Esophagus mucosa (tissue), 1 donor: ENCODE measurements at places on chromosomes 3 and 15. TPM values are rescaled to one million over a fixed set of nuclear protein-coding genes. Genes with fewer than 3 reads are reported as not detected.

GRCh38 chr15:58472821-58473581, 41.2 kb downstream of the LIPC start:
- ATAC-seq = no peak

DNA sequence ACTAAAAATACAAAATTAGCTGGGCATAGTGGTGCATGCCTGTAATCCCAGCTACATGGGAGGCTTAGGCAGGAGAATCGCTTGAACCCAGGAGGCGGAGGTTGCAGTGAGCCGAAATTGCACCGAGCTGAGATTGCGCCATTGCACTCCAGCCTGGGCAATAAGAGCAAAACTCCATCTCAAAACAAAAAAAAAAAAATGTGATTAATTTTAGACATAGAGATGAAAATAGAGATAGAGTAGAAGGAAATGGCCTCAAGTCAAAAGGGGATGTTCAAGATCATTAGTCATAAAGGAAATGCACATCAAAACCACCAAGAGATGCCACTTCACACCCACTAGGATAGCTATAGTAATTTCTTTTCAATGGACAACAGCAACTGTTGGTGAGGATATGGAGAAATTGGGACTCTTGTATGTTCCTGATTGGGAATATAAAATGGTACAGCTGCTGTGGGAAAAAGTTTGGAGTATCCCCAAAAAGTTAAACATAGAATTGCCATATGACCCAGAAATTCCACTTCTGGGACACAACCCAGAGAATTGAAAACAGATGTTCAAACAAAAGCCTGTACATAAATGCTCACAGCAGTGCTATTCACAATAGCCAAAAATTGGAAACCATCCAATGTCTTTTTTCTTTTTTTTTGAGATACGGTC, 55.4 kb downstream of the ABHD2 start:
- no peak for ATAC-seq

GRCh38 chr15:60667925-60668324, 189.0 kb upstream of the ICE2 start:
- no peak for ATAC-seq

- ATAC-seq = no peak
Observed at GRCh38 chr3:171904829-171905228, 61.7 kb downstream of the TMEM212 start.

The PATL2 gene
- 1.2 TPM for total RNA-seq

GRCh38 chr3:182294256-182294655, 499.0 kb upstream of the ATP11B start:
- no peak for ATAC-seq

DNA sequence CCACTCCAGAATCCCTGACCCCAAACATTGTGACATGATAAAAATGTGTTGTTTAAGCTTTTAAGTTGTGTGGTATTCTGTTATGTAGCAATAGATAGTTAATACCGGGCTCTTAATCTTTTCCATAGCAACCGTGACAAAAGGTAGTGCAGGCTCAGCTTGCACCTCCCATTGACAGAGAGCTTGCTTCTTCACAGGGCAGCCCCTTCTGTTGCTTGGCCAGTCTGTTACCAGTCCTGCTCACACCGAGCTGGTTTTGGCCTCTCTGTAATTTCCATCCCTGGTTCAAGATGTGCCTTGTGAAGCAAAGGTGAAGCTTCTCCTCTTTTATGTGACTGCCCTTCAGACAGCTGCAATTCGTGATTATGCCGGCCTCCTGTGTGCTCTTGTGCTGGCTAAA, 86.9 kb downstream of the CRYGS start:
- no peak for ATAC-seq

GRCh38 chr3:184694716-184695115, 17.1 kb downstream of the MAGEF1 start:
- no peak for ATAC-seq

DNA sequence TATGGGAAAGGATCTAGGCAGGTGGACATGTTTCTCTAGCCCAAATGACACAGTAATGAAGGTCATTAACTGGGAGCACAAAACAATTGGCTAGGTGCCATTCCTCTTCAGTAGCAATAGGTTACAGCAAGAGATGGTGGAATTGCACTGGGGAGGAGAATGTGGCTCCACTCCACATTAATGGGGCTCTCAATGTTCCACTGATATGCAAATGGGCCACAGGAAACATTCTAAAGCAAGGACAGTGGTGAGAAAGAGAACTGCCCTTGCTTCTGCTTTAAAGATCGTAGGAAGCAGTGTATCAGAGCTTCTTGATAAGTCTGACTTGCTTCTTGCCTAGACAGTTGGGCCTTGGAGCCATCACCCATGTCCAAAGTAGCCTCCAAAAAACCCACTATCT, 271.4 kb upstream of the PPP2R3A start:
- ATAC-seq = no peak

- ATAC-seq = no peak
Observed at GRCh38 chr15:85062560-85062959, 80.9 kb downstream of the PDE8A start.

The NR2F2 gene
- 6.9 TPM for total RNA-seq

- ATAC-seq = no peak
Observed at GRCh38 chr3:99864289-99864688, 46.6 kb downstream of the CMSS1 start.

GRCh38 chr3:122312826-122313225, 12.2 kb upstream of the CSTA start:
- no peak for ATAC-seq

DNA sequence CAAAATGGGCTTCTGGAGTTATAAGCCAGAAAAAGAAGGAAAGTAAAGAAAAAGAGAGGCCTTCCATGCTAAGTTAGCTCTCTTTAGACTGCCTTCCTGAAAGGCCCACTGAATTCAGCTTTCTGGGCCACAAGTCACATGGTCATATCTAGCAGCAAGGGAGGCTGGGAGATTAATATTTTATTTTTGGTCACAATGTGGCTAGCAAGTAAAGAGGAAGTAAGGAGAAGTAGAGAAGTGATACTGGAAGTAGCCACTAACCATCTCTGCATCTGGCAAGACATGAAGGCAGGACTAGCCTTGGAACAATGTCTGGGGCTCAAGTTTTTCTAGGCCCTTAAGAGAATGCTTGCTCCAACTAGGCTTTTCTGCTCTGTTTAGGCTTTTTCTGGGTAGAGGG, 81.8 kb upstream of the UBE2E1 start:
- ATAC-seq = no peak

The CKMT1A gene
- 63.2 TPM for total RNA-seq

The SLC25A20 gene
- total RNA-seq = 4.7 TPM

The CCR9 gene
- not detected for total RNA-seq

DNA sequence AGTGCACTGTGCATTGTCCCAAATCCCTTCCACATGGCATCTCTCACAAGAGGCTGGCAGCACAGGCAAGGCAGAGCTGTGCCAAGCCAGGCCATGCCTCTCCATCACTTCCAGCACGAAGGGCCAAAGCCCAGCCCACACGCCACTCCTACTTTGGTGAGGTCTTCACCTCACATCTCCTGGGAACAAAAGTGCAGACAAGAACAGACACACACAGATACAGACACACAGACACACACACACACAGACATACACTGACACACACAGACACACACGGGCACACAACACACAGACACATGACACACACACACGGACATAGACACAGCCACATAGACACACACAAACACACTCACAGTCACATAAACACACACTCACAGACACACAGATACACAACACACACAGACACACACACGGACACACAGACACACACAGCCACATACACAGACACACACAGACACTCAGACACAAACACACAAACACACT, 233.3 kb downstream of the UACA start:
- no peak for ATAC-seq

The PARP15 gene
- total RNA-seq = 0.56 TPM

DNA sequence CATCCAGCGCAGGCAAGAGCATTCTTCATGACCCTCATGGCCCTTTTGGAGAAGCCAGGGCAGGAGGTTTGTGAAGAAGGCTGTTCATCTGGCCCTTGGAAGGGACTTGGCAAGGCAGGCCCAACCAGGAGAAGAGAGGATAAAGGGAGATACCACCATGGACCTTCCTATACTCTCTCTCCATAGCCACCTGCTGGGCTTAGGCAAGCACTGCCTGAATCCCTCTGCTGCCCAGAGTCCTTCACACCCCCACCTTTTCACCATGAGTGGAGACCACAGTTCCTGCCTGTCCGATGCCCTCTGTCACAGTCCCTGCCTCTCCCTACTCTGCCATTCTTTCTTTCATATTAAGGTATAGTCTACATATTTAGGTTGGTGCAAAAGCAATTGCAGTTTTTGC, 10.6 kb upstream of the SFMBT1 start:
- no peak for ATAC-seq

DNA sequence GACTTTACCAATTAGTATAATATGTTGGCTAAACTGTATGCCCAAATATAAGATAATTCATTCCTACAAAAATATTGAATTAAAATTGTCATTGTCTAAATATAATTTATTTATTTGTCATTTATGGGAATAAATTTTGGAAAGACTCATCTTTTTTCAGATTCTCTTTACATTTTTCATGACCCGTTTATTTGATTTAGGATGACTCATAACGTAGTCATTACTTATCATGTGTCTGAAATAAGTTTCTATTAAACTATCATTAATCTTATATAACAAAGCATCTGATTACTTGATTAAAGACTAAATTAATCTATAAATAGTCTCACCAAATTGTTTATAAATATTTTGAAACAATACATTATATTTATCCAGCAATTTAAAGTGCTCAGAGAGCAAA, 516.6 kb downstream of the CADM2 start:
- ATAC-seq = no peak

The TMCO5A gene
- total RNA-seq = not detected

DNA sequence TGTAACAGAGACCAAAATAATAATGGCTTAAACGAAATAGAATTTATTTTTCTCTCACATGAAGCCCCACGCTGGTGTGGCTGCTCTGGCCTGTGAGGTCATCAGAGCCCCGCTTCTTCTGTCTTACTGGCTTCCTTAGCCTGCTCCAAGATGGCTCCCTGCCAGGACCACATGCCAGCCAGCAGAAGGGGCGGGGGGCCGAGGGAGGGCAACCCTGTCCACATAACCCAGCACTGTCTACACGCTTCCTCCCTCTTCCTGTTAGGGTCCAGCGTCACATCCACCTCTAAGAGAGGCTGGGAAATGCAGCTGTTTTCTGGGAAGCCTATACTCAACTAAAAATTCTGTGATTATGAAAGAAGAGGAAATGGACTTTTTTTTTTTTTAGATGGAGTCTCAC, 107.9 kb upstream of the DLG1 start:
- ATAC-seq = peak; percentile 52
